Stimulated activated CD8-positive, alpha-beta memory T cell treated with anti-CD3 and anti-CD28 coated beads, Interleukin-4, amount 100 ng/mL, for 1 hour (primary cell): ENCODE measurements at places on chromosomes 3 and 15.

DNA sequence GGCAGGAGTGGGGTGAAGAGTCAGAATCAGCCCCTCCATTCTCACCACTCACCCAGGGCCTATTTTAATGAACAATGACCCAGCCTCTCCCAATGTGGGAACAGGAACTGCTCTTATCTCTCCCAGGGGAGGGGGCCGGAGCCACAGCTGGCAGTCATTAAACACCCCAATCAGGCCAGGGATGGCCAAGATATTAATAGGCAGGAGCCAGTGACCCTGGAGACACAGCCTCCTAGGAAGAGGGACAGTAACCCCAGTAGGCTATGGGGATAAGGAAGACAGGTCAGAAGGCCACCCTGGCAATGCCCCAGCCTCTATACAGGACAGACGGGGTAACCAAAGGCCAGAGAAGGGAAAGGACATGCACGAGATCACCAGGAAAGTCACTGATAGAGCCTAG is 38.6 kb downstream of the VIPR1 start:
- no peak for DNase-seq

GRCh38 chr3:9439331-9439730 is 41.9 kb downstream of the SETD5 start:
- no peak for DNase-seq

DNA sequence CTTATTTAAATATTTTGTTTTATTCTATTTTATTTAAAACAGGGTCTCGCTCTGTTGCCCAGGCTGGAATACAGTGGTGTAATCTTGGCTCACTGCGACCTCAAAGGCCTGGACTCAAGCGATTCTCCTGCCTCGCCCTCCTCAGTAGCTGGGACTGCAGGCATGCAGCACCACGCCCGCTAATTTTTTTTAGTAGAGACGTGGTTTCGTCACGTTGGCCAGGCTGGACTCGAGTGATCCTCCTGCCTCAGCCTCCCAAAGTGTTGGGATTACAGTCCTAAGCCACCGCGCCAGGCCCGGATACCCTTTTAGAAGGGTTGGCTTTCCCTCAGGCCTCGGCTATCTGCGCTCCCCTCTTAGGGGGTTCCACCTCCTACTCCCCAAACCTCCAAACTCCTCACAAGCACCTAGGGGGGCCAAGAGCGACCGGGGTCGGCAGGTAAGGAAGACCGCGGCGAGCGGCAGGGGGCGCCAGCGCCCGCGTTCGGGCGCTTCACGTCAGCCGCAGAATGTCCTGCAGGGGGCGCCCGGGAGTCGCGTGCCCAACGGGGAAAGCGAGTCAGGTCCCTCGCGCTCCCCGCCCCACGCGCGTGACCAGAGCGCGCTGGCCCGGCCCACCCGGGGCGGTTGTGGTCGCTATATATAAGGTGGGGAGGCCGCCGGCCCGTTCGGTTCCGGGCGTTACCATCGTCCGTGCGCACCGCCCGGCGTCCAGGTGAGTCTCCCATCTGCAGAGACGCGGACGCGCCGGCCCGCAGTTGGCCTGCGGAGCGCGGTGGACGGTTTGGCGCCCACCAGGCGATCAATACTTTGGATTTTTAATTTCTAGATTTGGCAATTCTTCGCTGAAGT is 51.8 kb upstream of the GATM start:
- DNase-seq: peak; percentile 76

DNA sequence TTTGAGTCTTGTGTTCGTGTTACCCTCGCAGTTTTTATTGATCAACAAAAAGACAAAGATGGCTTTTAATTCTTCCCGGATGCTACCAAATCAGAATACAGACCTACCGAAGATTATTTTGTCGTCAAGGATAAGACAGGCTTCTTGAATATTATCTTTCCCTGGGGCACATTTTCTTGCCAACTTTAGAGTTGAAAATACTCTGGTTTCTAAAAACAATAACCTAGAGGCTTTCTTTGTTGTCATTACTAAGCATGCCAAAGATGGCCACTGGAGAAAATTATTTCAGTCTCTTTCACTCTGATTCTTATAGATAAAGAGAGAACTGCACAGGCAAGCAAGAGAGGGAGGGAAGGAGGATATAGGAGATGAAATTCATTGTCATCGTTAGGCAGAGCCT is 33.9 kb downstream of the OXNAD1 start:
- DNase-seq: no peak

- no peak for DNase-seq
Measured at GRCh38 chr15:69061414-69061842, 46.9 kb downstream of the NOX5 start.

DNA sequence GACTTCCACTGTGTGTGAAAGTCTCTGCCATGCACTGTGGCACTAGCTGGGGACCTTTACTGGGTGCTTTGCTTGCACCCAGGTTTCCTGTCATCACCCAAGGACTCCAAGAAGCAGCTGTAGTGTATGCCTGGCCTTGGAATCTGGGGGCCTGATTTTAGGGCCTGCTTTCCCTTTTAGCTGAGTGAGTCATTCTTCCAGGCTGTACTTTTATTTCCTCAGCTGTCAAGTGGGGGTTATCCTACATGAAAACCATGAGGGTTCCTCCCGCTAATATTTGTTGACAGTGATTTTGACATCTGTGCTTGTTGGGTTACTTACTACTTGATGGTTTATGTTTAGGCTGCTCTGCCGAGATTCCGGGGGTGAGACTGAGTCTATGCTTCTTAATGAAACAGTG is 18.5 kb downstream of the GORASP1 start:
- no peak for DNase-seq

- DNase-seq: no peak
Measured at GRCh38 chr3:11558002-11558401, 85.7 kb downstream of the VGLL4 start.

GRCh38 chr3:124837065-124837464 is 50.1 kb downstream of the ITGB5 start:
- no peak for DNase-seq

GRCh38 chr15:88833731-88834100 is 30.5 kb downstream of the ACAN start:
- DNase-seq: no peak

GRCh38 chr15:77027111-77027696 is 32.3 kb downstream of the PSTPIP1 start:
- no peak for DNase-seq

- DNase-seq: no peak
Measured at GRCh38 chr15:88071141-88071540, 185.4 kb downstream of the NTRK3 start.

GRCh38 chr15:68601206-68602197 is 22.7 kb downstream of the CORO2B start:
- no peak for DNase-seq

GRCh38 chr15:82662641-82663040 is 15.5 kb upstream of the CPEB1 start:
- no peak for DNase-seq
